ENCODE measurements at places on chromosomes 4 and X. TPM values are rescaled to one million over a fixed set of nuclear protein-coding genes. Genes with fewer than 3 reads are reported as not detected.

DNA sequence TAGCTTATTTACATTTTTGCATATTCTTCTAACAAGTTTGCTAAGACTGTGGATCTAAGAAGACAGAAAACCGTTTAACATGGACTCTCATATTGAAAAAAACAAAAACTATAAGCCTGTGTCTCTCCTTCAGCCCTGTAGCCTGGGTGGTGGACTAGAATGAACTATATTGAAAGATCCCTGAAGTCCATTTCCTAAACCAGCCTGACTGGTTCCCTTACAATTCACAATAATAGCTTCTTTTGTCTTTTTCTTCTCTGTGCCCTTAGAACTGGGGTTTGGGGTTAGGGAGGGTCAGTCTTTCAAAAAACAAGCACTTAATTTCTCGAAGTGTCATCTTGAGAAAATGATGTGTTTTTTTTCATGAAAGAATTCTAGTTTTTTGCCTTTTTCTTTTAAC, 59.0 kb downstream of the GSTCD start:
- no peak for DNase-seq

GRCh38 chrX:148763896-148764295, 263.5 kb downstream of the AFF2 start:
- DNase-seq, result no peak

DNA sequence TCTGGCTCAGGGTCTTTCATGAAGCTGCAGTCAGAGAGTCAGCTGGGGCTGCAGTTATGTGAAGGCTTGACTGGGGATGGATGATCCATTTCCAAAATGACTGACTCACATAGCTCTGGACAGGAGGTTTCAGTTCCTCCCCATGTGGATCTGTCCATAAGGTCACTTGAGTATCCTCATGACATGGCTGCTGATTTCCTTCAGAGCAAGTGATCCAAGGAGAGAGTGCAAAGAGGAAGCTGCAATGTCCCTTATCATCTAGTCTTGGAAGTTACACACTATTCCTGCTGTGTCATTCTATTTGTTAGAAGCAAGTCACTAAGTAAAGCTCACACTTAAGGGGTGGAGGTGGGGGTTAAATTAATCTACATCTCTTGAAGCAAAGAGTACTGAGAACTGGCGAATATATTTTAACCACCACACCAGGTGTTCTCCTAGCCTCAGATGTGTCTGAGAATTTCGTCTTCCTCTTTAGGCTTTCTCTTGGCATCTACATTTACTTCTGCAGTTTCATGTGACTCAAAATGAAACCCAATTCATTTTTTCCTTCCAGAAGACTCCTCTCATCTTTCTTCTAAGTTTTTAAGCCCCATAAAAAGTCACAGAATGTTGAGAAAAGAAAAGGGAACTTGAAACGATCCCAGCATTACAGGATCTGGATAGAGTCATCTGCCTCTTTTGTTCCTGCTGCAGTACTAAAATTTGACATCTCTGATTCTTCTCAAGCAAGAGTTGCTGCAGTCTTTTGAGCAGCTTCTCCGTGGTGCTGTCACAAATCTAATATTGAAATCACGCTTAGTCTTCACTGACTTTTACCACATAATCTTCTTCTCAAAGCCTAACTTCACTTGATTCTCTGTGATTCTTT, 3.8 kb upstream of the GRPR start:
- no peak for DNase-seq

The CXorf65 gene
- 1.8 TPM for total RNA-seq

GRCh38 chr4:2800691-2801596, 8.1 kb downstream of the SH3BP2 start:
- DNase-seq, result peak; percentile 55

The CRLF2 gene
- total RNA-seq, result not detected

DNA sequence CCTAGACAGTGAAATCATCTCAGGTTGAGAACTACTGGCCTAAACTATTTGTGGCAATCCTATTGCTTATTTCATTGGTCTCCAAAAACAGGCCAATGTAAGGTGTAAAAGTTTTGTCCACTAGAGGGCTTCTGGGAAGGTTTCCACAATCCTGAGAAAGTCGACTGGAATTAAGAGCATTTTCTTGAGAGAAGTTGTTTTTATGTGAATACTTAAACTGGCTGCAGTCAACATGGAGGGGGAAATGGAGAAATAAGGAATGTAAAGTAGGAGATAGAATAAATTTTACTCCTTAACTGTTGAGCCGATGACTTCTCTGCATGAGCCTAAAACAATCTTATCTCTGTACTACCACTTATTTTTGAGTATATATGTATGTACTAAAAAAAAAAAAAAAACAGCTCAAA, 11.0 kb upstream of the EIF4E start:
- DNase-seq, result peak; percentile 34

The PTPN13 gene
- 0.33 TPM for total RNA-seq

DNA sequence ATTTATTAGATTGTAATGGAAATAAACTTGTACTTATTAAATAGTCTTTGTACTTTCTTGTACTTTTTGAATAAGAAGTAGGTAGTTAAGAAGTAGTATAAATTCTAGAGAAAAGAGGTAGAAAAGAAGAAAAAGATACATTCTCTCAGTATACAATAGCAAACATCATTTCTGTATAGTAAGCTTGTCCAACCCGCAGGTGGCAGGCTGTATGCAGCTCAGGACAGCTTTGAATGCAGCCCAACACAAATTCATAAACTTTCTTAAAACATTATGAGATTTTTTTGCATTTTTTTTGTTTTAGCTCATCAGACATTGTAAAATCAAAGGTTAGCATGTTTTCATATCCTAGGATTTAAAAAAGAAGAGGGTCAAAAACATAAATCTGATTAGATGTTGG, 441.6 kb downstream of the DTHD1 start:
- DNase-seq, result no peak

The ARSD gene
- total RNA-seq, result 0.13 TPM

GRCh38 chr4:156336511-156336910, 382.8 kb upstream of the CTSO start:
- DNase-seq, result no peak

DNA sequence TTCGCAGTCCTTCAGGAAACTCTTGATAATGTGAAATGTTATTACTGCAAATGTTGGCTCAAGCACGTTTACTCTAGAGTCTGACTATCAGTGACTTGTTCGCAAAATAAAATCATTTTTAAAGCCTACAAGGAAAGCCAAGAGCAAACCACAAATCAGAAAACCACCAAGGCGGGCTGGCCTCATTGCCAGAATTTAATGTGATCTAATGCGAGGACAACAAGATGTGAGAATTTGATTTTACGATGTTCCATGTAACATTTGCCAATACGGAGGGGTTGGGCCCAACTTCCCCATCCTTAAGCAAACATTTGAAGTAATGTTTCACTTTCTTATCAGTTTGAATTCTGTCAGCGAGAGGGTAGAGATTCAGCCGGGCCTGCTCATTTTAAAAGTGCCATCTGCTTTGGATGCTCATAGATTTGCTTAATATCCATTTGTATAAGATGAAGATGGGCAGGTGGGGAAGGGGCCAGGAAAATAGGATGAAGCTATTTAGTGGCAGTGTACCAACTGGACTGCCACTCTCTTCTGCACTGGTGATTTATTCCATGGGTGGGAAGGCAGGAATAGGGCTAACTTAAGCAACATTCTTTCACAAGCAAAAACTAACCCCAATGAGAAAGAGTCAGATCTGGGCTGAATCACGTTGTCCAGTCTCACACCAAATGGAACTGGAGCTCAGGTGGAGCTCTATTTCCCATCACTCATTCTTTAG, 225.3 kb downstream of the ANAPC10 start:
- DNase-seq, result no peak

The UGT2B11 gene
- not detected for total RNA-seq

The SYTL5 gene
- total RNA-seq, result 0.09 TPM

GRCh38 chrX:112643721-112644120, 36.0 kb downstream of the LHFPL1 start:
- no peak for DNase-seq

The ZFP92 gene
- 3.3 TPM for total RNA-seq

GRCh38 chrX:47278691-47279090, 45.9 kb downstream of the USP11 start:
- DNase-seq, result no peak

- no peak for DNase-seq
These were observed 84.4 kb upstream of the FAT1 start for GRCh38 chr4:186807808-186808629.

The IL2RG gene
- total RNA-seq, result 19.7 TPM

- DNase-seq, result peak; percentile 20
These were observed 92.9 kb downstream of the EGF start for GRCh38 chr4:110005461-110006056.

The KLHL4 gene
- 0.16 TPM for total RNA-seq

The CTSO gene
- total RNA-seq, result not detected

The TEX13C gene
- not detected for total RNA-seq

The DUX4 gene
- total RNA-seq, result not detected

The FREM3 gene
- total RNA-seq, result not detected

DNA sequence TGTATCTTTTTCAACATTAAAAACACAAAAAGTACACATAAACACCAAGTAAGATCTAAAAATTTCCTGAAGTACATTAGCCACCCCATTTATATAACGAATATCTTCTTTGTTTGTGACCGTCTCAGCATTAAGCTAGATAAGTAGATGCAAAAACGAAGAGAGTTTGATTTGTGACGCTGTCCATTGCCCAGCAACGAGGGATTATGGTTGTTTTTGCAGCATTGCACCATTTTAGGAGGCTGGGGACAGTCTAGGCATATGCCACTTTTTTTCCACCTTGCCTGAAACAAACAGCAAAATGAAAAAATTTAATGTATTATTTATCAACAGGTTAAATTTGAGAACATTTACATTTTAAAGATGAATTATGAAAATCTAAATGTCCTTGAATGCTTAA, 12.0 kb upstream of the IGSF1 start:
- no peak for DNase-seq

- no peak for DNase-seq
These were observed 31.7 kb downstream of the RNF212 start for GRCh38 chr4:1081689-1082040.

The NIPAL1 gene
- total RNA-seq, result 0.72 TPM

DNA sequence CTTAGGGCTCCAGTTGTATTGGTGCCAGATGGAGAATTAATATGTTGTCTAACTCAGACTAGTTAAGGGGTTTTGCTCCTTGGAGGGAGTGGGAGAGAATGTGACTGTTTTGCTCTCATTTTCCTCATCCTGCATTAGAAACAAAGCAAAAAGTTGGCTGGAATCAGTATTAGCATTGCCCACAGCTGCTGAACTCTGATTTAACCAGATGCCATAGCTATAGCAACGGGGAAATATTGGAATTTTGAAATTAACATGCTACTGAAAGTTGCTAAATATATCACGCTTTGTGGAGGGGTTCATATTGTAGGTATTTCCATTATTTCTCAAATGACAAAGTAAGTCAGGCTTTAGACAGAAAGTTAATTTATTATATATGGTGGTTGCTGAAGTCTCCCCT, 66.7 kb upstream of the EOLA2 start:
- no peak for DNase-seq

GRCh38 chr4:65943076-65943475, 272.8 kb upstream of the EPHA5 start:
- DNase-seq, result no peak

DNA sequence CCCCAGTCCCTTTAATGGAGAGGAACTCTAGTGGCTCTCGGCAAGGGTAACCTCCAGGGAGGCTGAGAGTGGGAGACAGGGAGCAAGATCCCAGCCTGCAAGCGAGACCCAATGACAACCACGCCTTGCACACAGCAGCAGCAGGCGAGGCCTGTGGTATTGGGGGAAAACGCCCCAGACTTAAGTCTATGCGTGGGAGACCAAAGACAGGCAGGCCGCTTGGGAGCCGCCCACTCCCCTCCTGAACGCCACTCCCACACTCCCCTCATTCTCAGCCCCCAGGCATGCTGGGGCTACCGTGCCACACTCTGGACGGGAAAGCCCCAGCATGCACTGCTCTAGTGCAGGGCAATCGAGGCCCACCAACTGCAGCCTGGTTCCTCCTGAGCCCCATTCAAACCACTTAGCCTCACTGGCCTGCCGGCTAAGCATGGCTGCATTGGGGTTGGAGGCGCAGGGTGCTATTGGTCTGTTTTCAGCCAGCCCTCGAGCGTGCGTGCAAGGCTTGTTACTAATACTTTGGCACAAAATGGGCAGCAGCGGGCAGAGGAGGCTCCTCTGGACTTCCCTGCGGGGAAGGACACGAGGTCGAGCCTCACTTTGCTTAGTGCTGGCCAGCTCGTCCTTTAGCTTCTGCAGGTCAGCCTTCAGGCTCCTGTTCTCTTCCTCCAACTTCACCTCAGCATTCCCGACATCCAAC, 14.8 kb downstream of the SLC6A8 start:
- DNase-seq, result no peak

- no peak for DNase-seq
These were observed 62.6 kb downstream of the C4orf46 start for GRCh38 chr4:158609116-158609515.

DNA sequence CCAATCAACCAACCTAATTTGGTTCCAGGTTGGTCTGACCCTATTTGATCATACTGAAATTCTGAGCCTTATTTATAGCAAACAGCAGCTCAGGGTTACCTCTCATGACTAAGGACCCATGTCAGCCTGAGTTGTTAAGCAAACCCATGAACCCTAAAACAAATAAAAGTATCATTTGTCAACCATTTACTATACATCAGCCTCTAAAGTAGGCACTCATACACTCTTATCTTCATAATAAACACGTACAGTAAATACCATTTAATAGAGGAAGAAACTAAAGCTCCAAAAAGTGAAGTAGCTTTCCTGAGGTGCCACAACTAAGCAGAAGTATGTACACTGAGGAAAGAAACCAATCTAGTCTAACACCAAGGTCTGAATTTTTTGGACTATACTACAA, 25.2 kb downstream of the MANBA start:
- DNase-seq, result no peak

- DNase-seq, result peak; percentile 56
These were observed 1.3 kb upstream of the PDHA1 start for GRCh38 chrX:19342331-19342906.

DNA sequence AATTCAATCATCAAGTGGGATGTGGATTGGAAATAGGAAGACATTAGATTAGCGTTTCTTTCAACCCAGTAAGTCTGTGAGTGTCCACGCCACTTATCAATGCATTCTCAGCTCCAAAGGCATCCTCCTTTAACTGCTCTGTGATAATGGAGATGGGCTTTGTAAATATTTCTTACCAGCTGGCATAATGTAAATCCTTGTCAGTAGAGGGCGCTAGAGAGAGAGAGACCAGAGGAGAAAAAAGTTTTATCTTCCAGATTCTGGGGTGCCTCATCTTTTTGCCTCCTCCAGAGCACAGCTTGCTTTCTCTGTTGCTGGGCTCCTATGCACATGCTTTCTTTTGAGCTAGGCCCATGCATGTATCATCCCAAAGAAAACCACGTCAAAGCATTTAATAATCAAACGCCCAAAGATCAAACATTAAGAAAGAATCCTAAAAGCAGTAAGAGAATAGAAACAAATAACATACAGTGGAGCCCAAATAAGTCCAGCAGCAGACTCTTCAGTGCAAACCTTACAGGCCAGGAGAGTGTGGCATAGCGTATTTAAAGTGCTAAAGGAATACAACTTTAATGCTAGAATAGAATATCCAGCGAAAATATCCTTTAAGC, 9.6 kb upstream of the MTMR1 start:
- peak; percentile 27 for DNase-seq

GRCh38 chrX:133056341-133056740, 40.6 kb downstream of the USP26 start:
- no peak for DNase-seq
